ENCODE measurements at places on chromosomes 1 and 21.

DNA sequence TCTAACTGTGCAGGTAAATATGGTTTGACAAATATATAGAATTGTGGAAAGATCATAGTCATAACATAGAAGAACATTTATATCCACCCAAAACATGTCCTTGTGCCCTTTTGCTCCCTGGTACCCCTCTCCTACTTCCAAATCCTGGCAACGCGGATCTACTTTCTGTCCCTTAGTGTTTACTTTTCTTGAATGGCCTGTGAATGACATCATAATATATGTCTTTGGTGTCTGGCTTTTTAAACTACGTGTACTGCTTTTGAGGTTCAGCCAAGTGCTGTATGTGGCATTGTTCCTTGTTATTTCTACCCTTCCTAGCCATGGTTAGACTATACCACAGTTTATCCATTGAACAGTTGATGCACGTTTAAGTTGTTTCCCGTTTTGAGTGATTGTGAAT is 155.6 kb downstream of the SDCCAG8 start:
- DNase-seq, result no peak

DNA sequence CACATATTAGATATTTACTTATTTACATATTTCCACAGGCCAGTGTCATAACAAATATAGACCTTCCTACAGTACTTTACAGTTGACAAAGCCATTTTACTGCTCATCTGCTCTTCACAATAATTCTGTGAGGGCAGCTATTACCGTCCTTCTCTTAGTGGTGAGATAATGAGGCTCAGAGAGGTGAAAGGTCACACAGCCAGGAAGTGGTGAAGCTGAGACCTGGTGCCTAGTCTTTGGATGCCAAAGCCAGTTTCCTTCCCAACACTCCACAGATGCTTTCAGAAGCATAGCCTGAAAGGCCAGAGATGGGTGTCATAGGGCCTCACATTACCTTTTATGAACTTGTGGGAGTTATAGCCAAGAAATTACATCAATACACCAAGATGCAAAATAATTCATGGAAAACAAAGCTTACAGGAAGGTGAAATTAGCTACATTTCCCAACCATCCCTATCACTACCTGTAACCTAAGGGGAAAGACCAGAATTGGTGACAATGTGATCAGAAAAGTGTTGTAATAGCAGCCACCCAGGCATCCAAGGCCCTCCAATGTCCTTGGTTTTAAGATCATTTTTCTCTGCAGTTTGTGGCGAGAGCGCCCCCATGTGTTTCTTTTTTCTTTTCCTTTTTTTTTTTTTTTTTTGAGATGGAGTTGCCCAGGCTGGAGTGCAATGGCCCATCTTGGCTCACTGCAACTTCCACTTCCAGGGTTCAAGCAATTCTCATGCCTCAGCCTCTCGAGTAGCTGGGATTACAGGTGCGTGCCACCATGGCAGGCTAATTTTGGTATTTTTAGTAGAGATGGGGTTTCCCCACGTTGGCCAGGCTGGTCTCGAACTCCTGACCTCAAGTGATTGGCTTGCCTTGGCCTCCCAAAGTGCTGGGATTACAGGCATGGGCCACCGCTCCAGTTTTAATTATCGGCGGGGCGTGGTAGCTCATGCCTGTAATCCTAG is 26.5 kb upstream of the RPL11 start:
- DNase-seq, result peak; percentile 18

GRCh38 chr1:41918450-41919043 is at the start of gene HIVEP3:
Gene HIVEP3, minus strand, starts transcription at chr1:41918922.
- DNase-seq, result no peak

GRCh38 chr1:10634428-10635084 is 159.8 kb downstream of the PEX14 start:
- no peak for DNase-seq

- no peak for DNase-seq
Measured at GRCh38 chr1:214492401-214493075, 58.9 kb downstream of the PTPN14 start.

GRCh38 chr1:163870666-163871065 is 548.9 kb downstream of the NUF2 start:
- DNase-seq, result no peak

DNA sequence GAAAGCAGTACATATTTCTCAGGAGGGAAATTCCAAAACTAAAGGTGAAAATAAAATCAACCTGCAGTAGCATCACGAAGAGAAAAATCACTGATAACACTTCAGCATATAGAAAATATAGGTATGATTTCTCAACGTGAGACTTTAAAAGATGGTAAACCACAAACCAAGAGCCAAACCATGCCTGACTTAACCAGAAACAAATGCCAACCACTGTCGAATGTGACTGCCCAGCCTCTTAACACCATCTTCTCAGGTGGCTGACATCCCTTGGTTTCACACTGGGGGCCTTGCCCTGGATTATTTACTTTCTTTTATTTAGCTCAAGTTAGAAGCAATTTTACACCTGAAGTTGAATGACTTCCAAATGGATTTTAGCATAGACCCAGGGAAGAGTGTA is 10.1 kb downstream of the HMGCS2 start:
- DNase-seq, result no peak

DNA sequence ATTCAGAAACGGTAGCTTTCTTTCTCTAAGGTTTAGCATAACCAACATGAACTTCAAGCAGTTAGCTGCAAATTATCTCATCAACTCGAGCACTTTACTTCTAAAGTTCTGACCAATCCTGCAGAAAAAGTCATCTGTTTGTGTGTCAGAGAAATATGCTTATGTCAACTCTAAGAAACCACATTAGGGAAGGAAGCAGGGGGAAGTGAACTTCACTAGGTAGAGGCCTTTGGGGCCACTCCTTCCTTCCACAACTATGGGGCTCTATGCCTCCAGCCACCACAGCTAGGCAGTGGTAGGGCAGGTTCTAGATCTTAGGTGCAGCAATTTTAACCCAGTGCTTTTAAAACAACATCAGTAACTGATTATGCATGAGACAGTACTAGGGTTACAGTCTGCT is 375.9 kb downstream of the DSCAM start:
- no peak for DNase-seq

DNA sequence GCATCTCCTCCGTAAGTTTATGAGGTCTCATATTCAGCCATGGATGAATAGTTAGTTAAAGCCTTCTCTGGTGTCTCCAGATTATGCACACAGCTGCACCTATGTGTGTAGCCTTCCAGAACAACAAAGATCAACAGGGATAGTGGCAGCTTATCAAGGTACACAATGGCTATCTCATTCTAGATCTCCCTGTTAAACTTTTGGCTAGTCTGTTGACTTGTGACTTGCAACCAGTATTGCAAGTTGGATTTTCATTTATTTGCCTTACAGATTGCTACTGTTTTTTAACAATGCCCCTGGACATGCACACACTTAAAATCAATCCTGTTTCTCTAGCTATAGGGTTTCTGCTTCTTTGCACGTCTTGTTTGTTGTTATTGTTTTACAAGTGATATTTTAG is 363.2 kb downstream of the OMA1 start:
- no peak for DNase-seq
